Esophagus muscularis mucosa (tissue), 4 donors: ENCODE measurements at places on chromosomes 6 and 20. TPM values are rescaled to one million over a fixed set of nuclear protein-coding genes. Genes with fewer than 3 reads are reported as not detected.
A peak's percentile ranks its signal among the peaks of the same experiment; 100 is the strongest.

DNA sequence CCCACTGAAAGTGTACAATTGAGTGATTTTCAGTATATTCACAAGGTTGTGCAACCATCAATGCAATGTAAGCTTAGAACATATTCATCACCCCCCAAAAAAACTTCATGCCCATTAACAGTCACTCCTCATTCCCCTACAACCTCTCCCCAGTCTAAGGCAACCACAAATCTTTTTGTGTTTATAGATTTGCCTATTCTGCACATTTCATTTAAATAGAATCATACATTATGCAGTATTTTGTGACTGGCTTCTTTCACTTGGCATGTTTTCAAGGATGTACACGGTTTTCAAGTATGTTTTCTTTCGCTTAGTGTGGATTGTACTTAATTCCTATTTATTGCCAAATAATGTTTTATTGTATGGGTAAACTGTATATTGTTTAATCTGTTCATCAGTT lies 329.3 kb upstream of the RNF24 start:
- H3K4me3 ChIP-seq = no peak overlapping the region
- peaks cover 6% of the 10 kb centered on the region for H3K4me1 ChIP-seq
- no peaks in the 10 kb centered on the region for H3K36me3 ChIP-seq
- no peak overlapping the region for H3K27ac ChIP-seq
- DNase-seq = no peak

- H3K27ac ChIP-seq = peak overlapping the region; percentile 44
- H3K27me3 ChIP-seq = no peaks in the 10 kb centered on the region
- no peak overlapping the region for H3K4me3 ChIP-seq
- H3K36me3 ChIP-seq = no peaks in the 10 kb centered on the region
These were observed 91.1 kb upstream of the HIVEP1 start for GRCh38 chr6:11921017-11921438.

DNA sequence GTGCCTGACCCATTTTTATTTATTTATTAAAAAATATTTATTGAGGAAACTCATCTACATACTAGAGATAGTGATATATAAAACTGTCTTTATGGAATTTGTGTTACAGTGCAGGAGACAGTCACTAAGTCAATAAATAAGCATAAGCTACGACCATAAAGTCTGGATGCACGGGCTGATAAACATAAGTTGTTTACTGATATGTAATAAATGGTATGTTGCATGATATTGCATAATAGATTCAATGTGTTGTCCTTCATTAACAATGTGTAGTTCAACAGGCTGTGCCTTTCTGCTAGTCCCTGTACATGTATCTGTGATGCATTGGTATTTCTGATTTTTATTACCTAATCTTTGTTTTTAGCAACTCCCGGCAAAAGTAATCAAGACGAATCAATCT lies 311.2 kb downstream of the ARHGAP18 start:
- H3K27me3 ChIP-seq = no peaks in the 10 kb centered on the region
- no peak overlapping the region for H3K27ac ChIP-seq
- no peak overlapping the region for H3K4me3 ChIP-seq

DNA sequence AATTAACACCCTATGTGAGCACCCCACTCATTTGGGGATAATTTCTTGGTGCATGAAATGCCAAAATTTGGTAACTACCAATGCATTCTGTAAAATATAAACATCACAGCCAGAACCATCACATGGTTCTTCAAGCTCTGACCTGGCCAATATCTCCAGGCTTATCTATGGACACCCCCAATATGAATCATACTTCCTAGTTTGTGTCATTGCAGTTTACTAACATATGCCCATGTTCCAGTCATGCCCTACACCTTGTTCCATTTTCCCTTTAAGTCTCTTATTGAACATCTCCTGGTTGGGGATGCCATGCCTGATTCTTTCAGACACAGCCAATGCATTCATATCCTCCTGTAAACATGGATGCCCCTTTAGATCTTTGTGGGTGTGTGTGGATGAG lies 572.8 kb upstream of the BTBD3 start:
- no peak overlapping the region for H3K27ac ChIP-seq
- H3K36me3 ChIP-seq = no peaks in the 10 kb centered on the region
- no peaks in the 10 kb centered on the region for H3K27me3 ChIP-seq
- no peak overlapping the region for H3K4me3 ChIP-seq

The GGTLC1 gene
- total RNA-seq = not detected
